ENCODE measurements at places on chromosomes 7 and 10.
A peak's percentile ranks its signal among the peaks of the same experiment; 100 is the strongest.

DNA sequence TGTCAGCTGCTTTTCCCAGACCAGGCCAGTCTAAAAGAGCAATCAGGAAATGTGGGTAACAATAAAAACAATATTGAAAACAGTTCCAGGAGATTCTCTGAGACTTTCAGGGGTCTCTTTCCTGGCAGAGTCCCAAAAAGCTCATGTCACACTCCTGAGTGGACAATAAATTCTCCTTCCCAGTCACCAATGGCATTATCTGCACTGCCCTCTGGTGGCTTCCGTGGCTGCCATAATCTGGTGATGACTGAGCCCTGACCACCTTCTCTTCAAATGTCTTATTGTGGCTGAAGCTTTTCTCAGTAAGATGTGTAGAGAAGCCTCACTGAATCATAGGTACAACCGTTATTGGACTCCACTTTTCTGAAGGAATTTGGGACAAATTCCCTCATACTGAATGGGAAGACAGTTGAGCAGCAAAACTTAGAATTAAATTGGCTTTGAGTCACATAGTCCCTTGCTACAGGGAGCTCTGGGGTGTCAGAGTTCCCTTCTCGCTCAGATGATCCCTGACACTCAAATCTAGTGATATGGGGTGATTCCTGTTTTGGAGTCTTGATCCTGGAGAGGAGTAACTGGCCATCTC lies 24.4 kb upstream of the ASAH2 start:
- peak; percentile 14 for DNase-seq

DNA sequence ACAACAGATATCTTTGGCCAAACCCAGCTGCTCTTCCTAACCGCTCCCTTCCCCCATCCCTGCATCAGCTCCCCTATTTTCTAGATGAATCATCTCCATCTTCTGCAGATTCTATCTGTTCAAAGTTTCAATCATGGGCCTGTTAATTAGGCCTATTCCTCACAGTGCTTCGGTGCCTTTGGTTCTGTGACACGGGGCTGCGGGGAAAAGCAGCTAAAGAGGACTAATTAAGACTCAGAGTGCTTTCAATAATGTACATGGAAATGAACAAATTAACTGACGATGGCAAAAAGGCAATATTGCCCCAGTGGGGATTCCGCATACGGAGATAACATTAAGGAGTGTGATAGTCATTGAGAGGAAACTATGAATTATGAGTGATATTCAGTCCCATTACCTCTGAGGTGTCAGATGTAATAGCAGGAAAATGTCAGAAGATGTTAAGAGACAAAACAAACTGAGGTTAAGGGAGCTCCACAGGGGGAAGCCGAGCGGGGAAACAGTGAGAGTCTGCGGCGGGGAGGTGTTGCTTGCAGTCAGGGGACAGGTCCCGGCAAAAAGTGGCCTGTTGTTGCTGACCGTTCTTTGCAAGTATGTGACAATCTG lies 716.9 kb downstream of the TYW1 start:
- DNase-seq: no peak

- DNase-seq: no peak
These were observed 115.7 kb downstream of the KIAA1217 start for GRCh38 chr10:24324651-24325050.

GRCh38 chr7:111339006-111339405 lies 223.3 kb downstream of the IMMP2L start:
- no peak for DNase-seq

DNA sequence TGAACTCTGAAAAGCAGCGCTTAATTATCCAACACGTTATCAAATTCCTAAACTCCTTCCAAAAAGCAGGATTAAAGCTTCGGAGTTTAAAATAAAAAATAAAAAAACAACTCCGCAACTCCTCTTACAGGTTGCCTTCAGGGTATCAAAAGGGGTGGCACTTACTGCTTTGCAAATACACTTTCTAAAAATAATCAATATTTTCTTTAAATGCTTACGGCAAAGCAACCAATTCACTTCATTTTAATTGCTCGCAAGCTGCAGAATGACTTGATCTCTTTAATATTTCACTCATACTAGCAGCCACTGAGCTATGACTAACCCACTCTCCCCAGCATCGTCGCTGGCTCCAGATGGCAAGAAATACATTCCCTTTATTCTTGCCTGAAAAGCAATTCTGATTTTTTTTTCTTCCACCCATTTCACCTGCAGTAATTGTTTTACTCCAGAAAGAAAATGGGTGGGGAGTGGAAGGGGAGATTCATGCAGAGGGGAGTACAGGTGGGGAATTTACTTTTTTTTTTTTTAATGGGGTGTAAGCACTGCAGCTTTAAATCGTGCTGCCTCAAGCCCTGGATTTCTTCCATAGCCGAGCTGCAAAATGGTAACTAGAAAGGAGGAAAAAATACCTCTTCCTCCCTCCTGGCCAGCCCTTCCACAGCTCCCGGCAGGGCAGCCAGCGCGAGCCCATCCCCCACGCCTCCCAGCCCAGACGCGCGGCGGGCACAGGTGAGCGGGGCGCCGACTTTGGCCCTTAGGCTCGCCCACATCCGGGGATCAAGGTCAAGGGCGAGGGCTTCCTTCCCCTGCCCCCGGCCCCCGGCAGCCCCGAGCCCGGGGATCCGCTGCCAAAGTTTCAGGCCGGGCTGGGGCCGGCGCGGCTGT lies 54.2 kb upstream of the FHIP2A start:
- no peak for DNase-seq

GRCh38 chr7:28020302-28020940 lies 160.2 kb downstream of the JAZF1 start:
- DNase-seq: no peak

DNA sequence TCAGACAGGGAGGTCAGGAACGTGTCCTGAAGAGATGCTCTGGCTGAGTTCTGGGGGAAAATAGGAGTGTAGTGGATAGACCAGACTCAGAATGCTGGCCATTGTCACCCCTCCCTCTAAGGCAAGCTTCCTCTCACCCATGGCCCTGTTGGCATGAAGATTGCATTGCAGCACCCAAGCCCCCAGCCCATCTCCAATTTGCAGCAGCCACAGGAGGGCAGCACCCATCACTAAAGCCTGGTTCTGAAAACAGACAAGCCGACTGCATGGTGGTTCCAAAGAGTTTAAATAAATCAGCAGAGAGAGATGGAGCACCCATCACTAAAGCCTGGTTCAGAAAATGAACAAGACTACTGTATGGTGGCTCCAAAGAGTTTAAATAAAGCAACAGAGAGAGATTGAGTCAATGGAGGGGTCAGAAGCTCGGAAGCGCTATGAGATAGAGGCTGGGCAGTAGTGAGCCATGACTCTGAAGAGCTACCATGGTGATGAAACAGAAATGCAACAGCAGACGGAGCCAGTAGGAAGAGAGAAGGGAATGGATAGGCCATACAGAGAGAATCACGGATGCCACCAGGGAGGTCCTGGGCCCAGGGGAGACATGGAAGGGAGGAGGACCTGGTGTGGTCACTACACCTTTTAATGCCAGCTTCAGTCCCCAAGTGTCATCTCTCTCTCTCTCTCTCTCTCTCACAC lies 237.9 kb upstream of the MYO3A start:
- DNase-seq: no peak

DNA sequence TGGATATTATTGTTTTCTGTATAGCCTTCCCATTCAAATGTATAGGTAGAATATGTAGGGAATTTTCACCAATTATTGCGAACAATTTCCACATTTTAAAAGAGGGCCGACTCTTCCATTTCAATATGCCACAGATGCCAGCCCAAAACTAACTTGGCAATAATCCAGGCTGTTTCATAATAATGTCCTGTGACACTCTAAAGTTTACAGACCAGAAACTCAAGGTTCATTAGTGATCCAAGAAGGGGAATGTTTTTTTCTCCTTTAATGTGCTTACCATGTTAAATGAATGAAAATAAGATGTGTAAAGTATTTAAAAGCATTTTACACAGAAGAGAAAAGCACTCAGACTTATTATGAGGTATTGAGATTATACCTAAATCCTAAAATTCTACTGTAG lies 63.0 kb upstream of the FAM3C start:
- no peak for DNase-seq

DNA sequence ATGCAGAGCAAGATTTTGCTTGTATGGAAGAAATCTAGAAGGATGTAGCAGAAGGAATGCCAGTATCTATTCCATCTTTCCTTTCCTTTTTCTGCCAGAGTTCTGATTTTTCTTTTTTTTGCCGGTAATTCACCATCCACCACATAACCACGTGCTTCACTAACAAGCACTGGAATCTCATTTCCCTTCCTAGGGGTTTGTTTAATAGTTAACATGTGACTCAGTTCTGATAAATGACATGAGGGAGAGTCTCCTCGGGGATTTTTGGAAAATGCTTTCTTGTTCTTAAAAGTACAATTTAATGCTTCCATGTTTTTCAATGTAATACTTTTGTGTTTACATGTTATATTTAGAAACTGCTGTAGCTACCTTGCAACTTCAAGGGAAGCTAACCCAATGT lies 590.2 kb downstream of the SH2D4B start:
- no peak for DNase-seq

DNA sequence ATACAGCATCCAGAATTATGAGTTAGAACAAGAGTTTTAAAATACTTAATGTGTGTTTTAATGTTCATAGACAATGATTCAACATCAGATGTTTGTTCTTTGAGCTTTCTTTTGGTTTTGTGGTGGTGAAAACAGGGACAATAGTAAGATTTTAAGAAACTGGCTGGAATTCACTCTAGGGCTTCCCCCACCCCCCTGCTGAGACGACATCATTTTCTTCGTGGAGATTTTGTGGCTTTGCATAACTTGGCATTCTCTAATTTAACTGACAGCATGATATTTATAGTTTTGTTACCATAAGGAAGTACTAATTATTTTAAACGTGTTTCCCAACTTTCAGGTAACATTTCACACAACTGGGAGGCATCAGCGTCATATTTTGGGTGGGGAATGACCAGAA lies 184.1 kb downstream of the BICC1 start:
- no peak for DNase-seq

DNA sequence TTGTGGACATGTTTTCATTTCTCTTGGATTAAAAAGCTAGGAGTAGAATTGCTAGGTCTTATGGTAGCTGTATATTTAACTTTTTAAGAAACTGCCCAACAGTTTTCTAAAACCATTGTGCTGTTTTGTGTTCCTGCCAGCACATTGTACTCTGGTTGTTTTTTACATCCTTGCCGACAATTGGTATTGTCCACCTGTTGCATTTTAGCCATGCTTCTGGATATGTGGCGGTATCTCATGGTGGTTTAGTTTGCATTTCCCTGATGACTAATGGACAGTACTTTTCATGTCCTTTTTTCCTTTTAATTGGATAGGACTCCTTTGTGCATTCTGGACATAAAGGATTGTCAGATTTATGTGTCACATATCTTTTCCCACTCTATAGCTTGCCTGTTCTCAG lies 45.5 kb downstream of the STK17A start:
- DNase-seq: no peak

DNA sequence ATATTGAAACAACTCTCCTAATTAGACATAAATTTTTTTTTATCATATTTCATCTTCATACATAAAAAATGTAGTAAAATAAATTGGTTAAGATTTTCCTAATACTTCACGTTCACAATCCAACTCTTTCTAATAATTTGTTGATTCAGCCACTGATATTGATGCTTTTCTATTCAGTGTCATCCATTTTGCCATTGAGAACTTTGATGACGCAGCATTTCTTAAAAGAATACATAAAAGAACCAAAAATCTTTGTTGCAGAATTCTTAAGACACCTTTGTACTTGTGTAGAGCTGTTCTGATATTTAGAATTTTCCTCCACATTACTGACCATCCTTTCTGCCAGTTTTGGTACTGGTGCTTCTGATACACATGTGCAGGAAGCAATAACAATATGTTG lies 52.6 kb downstream of the LOXL4 start:
- DNase-seq: no peak

DNA sequence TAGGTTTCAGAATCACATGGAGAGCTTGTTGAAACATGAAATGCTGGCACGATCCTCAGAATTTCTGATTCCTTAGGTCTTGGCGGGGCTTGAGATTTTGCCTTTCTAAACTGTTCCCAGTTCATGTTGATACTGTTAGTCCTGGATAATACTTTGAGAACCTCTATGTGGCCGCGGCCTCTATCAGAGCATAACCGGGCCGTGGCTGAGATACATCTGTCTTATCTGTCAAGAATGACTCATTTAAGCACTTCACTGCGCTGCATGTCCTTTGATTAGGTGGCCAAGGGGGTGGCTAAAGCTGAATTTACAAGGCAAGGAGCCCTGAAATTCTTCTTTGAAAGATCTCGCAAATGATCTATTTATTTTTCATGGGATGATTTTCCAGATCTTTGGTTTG lies 66.9 kb downstream of the GALNT17 start:
- no peak for DNase-seq

GRCh38 chr10:12397941-12398340 lies 48.6 kb downstream of the CAMK1D start:
- DNase-seq: no peak

GRCh38 chr10:13844651-13845050 lies 257.9 kb downstream of the PRPF18 start:
- DNase-seq: no peak

DNA sequence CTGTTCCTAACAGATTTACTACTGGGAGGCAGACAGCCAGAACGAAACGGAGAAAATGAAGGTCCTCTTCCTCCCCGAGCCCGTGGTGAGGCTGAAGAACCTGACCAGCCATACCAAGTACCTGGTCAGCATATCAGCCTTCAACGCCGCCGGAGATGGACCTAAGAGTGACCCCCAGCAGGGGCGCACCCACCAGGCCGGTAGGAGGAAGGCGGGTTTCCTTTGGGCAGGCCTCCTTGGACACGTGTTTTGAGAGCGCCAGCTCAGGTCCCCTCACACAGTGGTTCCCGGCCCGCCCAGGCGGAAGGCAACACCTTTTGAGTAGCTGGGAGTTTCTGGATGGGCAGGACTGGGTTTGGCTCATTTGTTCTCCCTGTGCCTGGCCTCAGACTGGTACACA lies 474.0 kb upstream of the FOXK1 start:
- DNase-seq: no peak

DNA sequence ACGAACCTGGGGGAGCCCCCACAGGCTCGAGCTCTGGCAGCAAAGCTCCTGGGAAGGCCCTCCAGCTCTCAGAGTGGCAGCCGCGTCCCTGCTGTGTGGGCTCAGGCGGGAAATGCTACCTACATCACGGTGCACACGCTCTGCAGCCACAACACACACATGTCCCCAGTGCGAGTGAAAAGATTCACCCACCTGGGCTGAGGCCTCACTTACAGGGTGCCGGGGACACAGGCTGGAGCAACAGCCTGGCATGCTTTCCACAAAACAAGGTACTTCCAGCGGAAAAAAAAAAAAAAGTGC lies 410.4 kb upstream of the FOXK1 start:
- DNase-seq: no peak

All from stimulated activated CD8-positive, alpha-beta memory T cell treated with anti-CD3 and anti-CD28 coated beads, Interleukin-4, amount 100 ng/mL, for 24 hours (primary cell).